ENCODE measurements at places on chromosomes 5 and 9.
A peak's percentile ranks its signal among the peaks of the same experiment; 100 is the strongest.

DNA sequence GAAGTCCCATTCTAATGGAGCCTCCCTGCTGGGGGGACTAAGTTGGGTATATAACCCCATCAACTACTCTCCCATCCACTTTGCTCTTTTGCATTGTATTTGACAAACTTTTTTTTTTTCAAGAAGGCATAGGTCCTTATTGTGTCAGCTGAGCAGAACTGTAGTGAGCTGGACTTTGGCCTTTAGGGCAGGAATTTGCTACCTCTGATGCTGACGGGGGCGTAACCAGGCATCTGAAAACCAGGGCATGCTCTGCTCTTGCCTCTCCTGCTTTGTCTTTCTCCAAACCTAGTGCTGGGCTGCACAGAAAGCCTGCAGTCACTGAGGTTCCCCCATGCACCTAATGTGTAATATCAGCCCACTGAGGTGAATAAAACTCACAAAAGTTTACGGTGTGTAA is 49.0 kb downstream of the MSX2 start:
- no peak for DNase-seq
- no peaks in the 10 kb centered on the region for H3K27me3 ChIP-seq
- no peaks in the 10 kb centered on the region for H3K4me1 ChIP-seq
- no peak overlapping the region for H3K27ac ChIP-seq

DNA sequence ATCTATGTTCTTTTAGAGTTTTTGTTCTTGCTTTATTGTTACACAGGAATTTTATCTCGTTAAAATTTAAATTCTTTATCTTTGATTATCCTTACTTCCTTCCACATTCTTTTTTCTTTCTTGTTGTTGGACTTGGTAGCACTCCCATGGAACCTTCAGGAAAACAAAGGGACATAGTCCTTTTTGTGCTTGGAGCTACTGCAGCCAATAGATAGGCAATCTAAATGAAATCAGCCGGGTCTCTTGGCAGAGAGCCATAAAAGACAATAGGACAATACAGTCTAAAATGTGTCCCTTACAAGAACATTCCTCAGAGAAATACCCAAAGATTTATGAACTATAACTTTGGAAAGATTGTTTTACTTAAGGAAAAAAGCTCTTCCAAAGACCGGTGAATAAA is 548.1 kb upstream of the C9orf72 start:
- no peak for DNase-seq
- H3K4me1 ChIP-seq: no peaks in the 10 kb centered on the region
- no peaks in the 10 kb centered on the region for H3K27me3 ChIP-seq
- H3K4me3 ChIP-seq: no peak overlapping the region
- no peak overlapping the region for H3K27ac ChIP-seq

- H3K27ac ChIP-seq: no peak overlapping the region
- no peak overlapping the region for H3K4me3 ChIP-seq
- no peak for DNase-seq
- H3K36me3 ChIP-seq: no peaks in the 10 kb centered on the region
- no peaks in the 10 kb centered on the region for H3K27me3 ChIP-seq
Observed at GRCh38 chr9:88873635-88874034, 117.6 kb upstream of the S1PR3 start.

DNA sequence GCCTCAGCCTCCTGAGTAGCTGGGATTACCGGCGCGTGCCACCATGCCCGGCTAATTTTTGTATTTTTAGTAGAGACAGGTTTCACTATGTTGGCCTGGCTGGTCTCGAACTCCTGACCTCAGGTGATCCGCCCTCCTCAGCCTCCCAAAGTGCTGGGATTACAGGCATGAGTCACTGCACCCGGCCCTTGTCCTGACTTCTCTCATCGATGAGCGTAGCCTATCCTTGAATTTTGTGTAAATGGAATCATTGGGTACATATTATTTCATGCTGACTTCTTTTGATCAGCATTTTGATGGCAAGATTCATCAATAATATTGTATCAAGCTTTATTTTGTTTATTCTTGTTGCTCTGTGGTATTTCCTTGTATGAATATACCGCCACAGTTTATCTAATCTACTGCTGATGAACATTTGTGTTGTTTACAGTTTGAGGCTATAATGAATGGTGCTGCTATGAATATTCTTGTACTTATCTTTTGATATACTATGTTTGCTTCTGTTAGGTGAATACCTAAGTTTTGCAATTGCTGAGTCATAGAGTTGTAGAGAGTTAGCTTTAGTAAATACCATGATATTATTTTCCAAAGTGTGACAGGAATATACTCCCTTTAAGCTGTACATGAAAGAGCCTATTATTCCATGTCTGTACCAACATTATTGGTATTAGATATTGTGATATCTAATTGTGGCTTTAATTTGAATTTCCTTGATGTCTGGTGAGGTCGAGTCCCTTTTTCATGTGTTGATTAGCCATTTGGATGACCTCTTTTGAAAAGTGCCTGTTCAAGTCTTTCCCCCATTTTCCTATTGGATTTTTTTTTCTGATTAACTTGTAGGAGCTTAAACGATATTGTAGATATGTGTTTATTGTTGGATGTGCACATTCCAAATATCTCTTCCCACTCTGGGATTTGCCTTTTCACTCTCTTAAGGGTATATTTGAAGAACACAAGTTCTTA is 107.5 kb downstream of the RGS3 start:
- H3K27me3 ChIP-seq: no peaks in the 10 kb centered on the region
- H3K36me3 ChIP-seq: no peaks in the 10 kb centered on the region
- H3K4me3 ChIP-seq: no peak overlapping the region
- H3K27ac ChIP-seq: no peak overlapping the region
- DNase-seq: no peak
- peaks cover 19% of the 10 kb centered on the region for H3K4me1 ChIP-seq

GRCh38 chr9:70407081-70407503 is 7.4 kb downstream of the KLF9 start:
- H3K4me3 ChIP-seq: no peak overlapping the region
- peaks cover 25% of the 10 kb centered on the region for H3K27me3 ChIP-seq
- H3K4me1 ChIP-seq: no peaks in the 10 kb centered on the region
- no peaks in the 10 kb centered on the region for H3K36me3 ChIP-seq
- no peak overlapping the region for H3K27ac ChIP-seq

DNA sequence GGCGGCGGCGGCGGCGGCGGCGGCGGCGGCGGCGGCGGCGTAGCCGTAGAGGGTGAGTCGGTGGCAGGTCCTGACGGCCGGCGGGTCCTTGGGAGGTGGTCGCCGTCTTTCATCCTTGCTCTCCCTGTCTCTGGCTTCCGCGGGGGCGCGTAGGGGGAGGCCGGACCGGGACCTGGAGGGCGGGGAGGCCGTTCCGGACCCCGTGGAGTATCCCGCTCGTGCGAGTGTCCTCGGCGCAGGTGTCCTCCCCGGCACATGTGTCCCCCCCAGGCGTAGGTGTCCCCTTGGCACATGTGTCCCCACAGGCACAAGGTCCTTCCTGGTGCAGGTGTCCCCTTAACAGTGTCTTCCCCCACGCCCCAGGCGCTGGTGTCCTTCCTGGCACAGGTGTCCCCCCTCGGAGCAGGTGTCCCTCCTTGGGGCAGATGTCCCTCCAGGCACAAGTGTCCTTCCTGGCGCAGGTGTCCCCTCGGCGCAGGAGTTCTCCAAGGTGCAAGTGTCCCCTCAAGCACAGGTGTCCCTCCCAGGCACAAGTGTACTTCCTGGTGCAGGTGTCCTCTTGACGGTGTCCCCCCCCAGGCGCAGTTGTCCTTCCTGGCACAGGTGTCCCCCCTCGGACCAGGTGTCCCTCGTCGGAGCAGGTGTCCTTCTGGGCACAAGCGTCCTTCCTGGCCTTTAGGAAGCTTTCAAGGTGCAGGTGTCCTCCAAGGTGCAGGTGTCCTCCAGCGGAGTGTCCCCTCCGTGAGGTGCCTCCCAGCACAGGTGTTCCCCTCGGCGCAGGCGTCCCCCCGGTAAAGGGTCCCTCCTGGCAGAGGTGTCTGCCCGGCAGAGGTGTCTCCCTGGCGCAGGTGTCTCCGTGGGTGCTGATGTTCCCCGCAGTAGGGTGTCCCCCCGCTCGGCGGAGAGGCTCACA is 519 bp downstream of the EXOC3 start:
- peak overlapping the region; percentile 93 for H3K4me3 ChIP-seq
- H3K27me3 ChIP-seq: no peaks in the 10 kb centered on the region
- peaks cover 15% of the 10 kb centered on the region for H3K36me3 ChIP-seq
- H3K27ac ChIP-seq: no peak overlapping the region

DNA sequence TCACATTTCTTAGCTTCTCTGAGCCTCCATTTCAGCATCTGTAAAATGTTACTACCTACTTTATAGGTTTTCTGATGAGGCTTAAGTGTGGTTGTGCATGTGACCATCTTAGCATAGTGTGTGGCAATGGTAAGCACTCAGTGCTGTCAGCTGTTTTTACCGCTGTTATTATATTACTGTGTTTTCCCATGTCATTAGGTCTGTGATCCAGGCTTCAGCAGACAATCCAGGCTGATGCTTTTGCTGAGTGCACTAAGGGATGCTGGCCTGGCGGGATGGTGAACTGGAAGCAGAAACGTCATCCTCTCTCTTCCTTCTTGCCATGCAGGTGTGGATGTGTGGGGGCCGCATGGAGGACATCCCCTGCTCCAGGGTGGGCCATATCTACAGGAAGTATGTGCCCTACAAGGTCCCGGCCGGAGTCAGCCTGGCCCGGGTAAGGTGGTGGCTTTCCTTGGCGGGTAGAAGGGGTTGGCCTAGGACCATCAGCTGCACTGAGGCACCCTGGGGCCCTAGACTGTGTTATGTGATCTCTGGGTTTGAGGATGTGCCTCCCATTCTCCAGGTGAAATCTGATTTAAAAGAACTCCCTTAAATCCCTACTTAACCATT is 41.9 kb upstream of the SAP30L start:
- no peak overlapping the region for H3K27ac ChIP-seq
- H3K4me3 ChIP-seq: no peak overlapping the region
- H3K36me3 ChIP-seq: no peaks in the 10 kb centered on the region

DNA sequence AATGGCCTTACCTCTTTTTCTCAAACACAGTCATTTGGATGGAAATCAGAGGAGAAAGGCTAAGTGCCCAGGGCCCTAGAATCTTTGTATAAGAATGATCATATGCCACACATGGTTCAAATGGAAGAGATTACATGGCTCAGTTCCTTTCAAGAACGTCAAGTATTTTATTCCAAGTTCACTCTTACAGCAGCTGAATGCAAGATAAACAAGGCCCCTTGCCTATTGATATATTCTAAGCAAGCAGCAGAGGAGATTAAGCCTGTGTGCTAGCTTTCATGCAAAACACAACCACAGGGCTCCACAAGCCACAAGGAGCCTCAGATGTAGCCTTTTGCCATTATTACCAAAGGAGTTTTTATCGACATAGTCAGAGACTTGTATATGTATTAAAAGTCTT is 55.3 kb upstream of the SLCO6A1 start:
- H3K36me3 ChIP-seq: no peaks in the 10 kb centered on the region
- H3K27ac ChIP-seq: no peak overlapping the region
- no peaks in the 10 kb centered on the region for H3K27me3 ChIP-seq
- H3K4me3 ChIP-seq: no peak overlapping the region
- no peaks in the 10 kb centered on the region for H3K4me1 ChIP-seq
- no peak for DNase-seq

GRCh38 chr5:141349917-141350619 is at the start of gene PCDHGB1:
TSS of gene PCDHGB1 (plus strand) at chr5:141350099. CDS start at chr5:141350261, 162 bp downstream.
- H3K4me1 ChIP-seq: no peaks in the 10 kb centered on the region
- DNase-seq: peak; percentile 59
- H3K27me3 ChIP-seq: no peaks in the 10 kb centered on the region
- H3K27ac ChIP-seq: no peak within 1 kb of the TSS
- no peaks in the 10 kb centered on the region for H3K36me3 ChIP-seq
- H3K4me3 ChIP-seq: no peak within 1 kb of the TSS

DNA sequence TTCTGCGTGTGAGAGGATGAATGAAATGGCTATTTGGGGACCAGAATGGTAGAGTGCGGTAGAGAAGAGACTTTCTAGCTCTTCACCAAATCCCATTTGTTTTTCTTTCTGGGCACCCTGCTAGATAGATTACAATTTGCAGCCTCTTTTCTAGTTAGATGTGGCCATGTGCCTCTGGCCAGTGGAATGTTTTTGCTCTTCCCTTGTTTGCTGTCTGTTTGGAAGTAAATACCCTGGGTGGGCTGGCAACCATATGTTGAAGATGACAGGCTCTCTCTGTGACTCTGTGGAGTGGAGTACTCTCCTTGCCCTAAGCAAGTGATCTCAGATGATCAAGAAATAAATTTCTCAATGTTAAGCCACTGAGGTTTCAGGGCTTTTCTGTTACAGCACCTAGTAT is 12.9 kb downstream of the GNG10 start:
- no peaks in the 10 kb centered on the region for H3K27me3 ChIP-seq
- no peaks in the 10 kb centered on the region for H3K36me3 ChIP-seq
- H3K27ac ChIP-seq: no peak overlapping the region

- no peak for DNase-seq
- H3K27me3 ChIP-seq: no peaks in the 10 kb centered on the region
- no peak overlapping the region for H3K27ac ChIP-seq
- peaks cover 9% of the 10 kb centered on the region for H3K4me1 ChIP-seq
- H3K36me3 ChIP-seq: no peaks in the 10 kb centered on the region
Observed at GRCh38 chr9:127105805-127106465, 16.5 kb downstream of the ANGPTL2 start.

DNA sequence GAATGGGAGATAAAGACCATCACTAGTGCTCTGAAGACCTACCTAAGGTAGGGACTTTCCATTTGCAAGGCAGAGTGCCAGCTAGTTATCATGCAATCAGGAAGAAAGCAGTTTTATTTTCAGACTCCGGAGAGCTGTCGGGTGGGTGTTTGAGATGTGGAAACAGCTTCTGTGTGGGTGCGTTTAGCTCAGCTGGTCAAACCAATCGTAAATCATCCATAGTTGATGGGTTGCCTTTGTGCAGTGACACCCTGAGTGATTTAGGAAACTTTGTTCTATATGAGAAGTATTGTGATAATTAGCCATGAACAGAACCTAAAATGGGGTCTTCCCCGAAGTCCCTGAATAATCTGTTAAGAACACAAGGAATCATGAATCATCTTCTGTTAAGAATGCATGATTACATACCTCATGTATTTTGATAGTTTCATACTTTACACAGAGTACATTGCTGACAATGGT is 284.3 kb downstream of the ARHGAP26 start:
- peaks cover 44% of the 10 kb centered on the region for H3K4me1 ChIP-seq
- H3K27ac ChIP-seq: no peak overlapping the region
- no peak overlapping the region for H3K4me3 ChIP-seq
- no peaks in the 10 kb centered on the region for H3K27me3 ChIP-seq
- peaks cover 5% of the 10 kb centered on the region for H3K36me3 ChIP-seq

- H3K4me3 ChIP-seq: peak overlapping the region; percentile 35
- no peaks in the 10 kb centered on the region for H3K27me3 ChIP-seq
- H3K36me3 ChIP-seq: no peaks in the 10 kb centered on the region
- peak; percentile 52 for DNase-seq
- H3K27ac ChIP-seq: peak overlapping the region; percentile 36
- H3K4me1 ChIP-seq: peaks cover 11% of the 10 kb centered on the region
Observed at GRCh38 chr5:180090769-180091546, 19.4 kb upstream of the RNF130 start.

GRCh38 chr5:69312459-69313160 is 20.0 kb downstream of the CCDC125 start:
- no peak for DNase-seq
- H3K27ac ChIP-seq: peak overlapping the region; percentile 36
- no peaks in the 10 kb centered on the region for H3K36me3 ChIP-seq
- no peaks in the 10 kb centered on the region for H3K27me3 ChIP-seq
